Skeletal muscle tissue (tissue), 5 donors: ENCODE measurements at places on chromosomes 6 and 20. TPM values are rescaled to one million over a fixed set of nuclear protein-coding genes. Genes with fewer than 3 reads are reported as not detected.

The IL20RA gene
- 9.9 TPM for total RNA-seq

The RPL7L1 gene
- 71.5 TPM for total RNA-seq

The WFDC10B gene
- not detected for total RNA-seq

The ID4 gene
- total RNA-seq: 12.5 TPM

The HBS1L gene
- 39.1 TPM for total RNA-seq

The NKX2-4 gene
- total RNA-seq: not detected

The HS3ST5 gene
- under 0.01 TPM for total RNA-seq

The PBOV1 gene
- total RNA-seq: not detected

The ACOT8 gene
- 27.1 TPM for total RNA-seq

The BMP5 gene
- 11.5 TPM for total RNA-seq

The ARMC2 gene
- 4.7 TPM for total RNA-seq

The TMC2 gene
- total RNA-seq: not detected

The CRYBG1 gene
- 3.7 TPM for total RNA-seq

The SRMS gene
- not detected for total RNA-seq

The CRISP3 gene
- not detected for total RNA-seq

The ERVFRD-1 gene
- not detected for total RNA-seq

The COX4I2 gene
- total RNA-seq: 16.2 TPM

The CAP2 gene
- 47.5 TPM for total RNA-seq

The RPS6KA2 gene
- 10.4 TPM for total RNA-seq
